ENCODE measurements at places on chromosomes 6 and 20.

- no peak for DNase-seq
Observed at GRCh38 chr6:166465671-166466087, 82.9 kb upstream of the MPC1 start.

DNA sequence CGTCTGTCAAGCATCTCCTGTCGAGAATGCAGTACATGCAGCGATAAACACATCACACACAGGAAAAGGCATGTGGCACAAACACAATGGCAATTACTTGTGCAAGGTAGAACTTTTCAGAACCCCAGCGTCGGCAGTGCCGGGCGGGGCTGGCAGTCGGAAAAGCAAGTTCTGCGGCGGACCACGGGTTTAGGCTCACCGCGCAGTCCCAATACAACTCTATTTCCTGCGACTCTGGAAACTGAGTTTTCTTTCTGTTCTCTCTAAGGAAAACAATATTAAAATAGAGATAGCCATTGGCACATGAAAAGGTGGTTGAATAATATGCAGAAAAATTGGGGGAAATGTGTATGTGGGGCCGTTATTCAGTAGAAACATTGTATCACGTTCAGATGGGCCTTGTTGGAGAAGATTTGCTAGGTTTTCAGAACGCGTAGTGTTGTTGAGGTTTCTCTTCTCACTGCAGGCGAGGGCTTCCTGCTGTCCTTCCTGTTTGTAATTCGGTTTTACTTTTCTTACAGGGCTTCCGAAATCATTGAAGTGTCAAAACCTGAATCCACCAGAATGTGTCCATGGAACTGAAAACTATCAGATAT is 369.5 kb downstream of the THBS2 start:
- no peak for DNase-seq

DNA sequence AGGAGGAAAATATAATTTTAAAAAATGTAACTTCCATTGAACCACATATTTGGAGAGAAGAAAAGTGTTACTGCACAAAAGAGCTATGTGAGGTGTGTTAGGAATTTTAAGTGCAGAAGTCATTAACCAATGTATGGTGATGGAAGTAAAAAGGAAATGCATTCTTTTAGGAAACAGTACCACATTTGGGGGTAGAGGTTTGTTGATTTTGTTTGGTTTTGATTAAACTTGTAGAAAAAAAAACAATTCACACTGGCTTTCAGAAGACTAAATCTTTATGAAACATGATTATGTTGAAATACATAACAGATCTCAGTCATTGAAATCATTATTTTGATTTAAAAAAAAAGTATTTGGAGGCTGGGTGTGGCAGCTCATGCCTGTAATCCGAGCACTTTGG is 1287.0 kb upstream of the GJE1 start:
- DNase-seq: no peak

DNA sequence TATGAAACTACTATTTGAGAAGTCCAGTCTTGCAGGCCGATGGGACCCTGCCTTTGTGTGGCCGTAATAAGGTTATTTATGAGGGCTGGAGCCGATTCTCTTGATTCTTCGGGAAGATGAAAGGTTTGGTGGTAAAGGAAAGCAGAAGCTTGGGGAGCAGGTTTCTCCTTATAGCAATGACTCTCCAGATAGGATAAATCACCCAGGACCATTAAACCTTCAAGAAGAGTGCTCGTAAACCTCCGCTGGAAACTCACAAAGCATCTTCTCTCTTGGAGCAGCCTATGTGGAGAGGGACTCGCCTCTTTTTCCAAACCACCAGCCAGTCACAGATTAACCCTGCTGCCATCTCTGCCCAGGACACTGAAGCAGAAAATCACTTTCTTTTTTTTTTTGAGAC is 69.6 kb upstream of the SALL4 start:
- no peak for DNase-seq

DNA sequence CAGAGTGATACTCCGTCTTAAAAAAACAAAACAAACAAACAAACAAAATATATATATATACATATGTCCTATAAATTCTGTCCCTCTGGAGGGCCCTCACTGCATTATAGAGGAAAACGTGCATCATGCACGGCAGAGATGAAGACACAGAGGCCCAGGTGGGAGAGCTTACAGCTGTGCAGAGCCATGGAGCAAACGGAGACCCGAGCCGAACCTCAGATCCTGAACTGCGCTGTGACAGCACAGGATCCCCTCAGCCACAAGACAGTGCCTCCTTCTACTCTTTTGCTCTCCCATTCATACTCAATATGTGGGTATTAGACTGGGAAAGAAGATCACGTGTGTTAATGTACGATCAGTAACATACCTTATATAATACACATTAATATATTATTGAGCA is 81.6 kb downstream of the ZNF217 start:
- DNase-seq: no peak

DNA sequence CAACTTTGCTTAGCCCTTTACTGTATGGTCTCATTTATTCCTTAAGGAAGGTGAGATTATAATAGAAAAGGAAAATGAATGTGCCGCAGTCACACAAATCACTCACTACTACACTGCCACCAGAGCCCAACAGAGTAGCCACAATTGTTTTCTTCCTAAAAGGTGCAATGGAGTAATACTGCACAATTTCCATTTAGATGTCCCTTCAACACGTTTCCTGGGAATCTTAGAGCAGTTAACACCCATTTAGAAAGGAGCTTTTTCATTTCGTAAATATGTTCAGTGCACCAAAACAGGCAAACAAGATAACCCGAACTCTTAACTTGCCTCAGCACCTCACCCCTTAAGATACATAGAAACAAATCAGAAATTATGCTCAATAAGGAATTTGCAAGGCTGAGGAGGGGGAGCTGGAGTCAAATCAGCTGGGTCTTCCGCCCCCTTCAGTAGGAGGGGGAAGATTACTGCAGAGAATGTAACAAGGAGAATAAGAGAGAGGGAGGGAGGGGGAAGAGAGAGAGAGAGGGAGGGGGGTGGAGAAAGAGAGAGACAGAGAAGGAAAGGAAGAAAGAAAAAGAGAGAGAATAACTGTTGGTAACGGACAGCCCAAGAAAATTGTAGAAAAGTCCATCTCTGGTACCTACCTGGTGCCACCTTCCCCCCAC is 155.5 kb downstream of the BCAS1 start:
- DNase-seq: no peak

- DNase-seq: no peak
Observed at GRCh38 chr6:129661536-129662405, 48.2 kb downstream of the ARHGAP18 start.

- DNase-seq: peak; percentile 38
Observed at GRCh38 chr6:159978291-159979135, 9.6 kb downstream of the IGF2R start.

Measured in kidney capillary endothelial cell (primary cell).